ENCODE measurements at places on chromosomes 6 and 20.

DNA sequence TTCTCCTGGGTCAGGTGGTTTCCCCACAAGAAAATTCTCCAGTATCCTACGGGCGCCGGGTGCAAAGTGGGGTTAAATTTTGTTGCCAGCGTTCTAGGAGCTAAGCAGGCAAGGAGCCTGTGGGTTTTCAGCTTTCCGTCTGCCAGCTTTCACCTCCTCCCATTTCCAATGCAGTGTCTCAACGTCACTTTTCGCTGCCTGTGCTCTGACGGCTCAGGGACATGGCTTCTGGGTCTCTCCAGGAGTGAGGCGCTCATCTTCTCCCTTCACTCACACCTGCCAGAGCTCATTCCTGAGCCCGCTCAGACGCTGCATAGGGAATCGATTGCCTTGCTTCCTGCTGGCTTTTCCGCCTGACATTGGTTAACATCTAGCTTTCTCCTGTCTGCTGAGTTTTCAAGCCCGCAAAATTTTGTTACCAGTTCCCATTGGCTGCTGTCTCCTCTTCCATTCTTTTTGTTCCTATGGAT, 7.3 kb upstream of the NAA20 start:
- no peak for DNase-seq

- DNase-seq, result no peak
These were observed 18.5 kb downstream of the FRMD1 start for GRCh38 chr6:168060521-168060931.

- DNase-seq, result no peak
These were observed 273.4 kb downstream of the MEI4 start for GRCh38 chr6:77926198-77926751.

- no peak for DNase-seq
These were observed 18.3 kb upstream of the TRAM2 start for GRCh38 chr6:52595000-52595795.

GRCh38 chr6:109056661-109057060, 38.0 kb downstream of the SESN1 start:
- DNase-seq, result no peak
